ENCODE measurements at places on chromosomes 4 and X.

DNA sequence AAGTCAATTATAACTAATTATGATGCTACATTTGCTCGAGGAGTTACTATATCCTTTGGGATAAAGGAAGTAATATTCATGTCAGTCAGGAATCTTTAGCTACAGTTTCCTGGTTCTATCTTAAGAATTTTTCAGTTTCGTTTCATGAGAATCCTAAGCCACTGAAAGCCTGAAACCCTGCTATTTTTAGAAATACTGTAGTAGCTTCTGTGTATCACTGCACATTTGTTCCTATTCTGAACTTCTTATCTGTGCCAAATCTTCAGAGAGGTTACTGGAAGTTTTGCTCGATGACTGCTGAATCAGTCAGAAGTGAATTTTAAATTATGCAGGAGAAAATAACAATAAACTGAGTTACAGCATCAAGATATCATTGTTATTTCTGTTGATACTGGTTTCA lies 249.2 kb downstream of the TENM3 start:
- DNase-seq, result no peak

GRCh38 chr4:163400911-163401310 lies 57.2 kb downstream of the NPY5R start:
- no peak for DNase-seq

DNA sequence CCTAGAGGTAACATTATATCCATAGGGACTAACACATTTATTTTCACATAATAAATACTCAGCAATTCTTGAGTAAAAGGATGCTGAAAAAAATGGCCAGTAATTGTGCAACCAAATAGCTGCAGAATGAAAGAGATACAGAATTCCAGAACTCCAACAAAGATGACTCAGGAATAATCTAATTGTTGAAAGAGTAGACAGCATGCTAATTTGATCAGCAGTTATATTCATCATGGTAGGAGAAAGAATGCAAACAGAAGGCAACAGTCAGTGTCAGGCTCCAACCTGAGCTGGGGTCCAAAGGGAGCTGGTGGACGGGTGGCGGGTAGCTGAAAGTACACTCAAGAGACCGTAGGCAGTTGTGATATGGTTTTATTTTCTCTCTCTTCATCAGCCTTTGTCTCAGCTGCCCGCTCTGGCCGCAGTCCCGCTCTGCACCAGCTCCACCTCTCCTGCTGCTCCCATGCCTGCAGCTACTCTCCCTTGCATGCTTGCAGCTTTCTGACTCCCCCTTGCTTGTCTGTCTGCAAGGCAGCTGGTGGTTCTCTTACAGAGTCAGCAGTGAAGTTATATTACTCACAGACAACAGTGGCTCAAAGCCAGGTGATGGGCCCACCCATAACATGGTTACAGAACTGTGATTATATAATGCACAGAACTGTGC lies 1150.1 kb downstream of the STIM2 start:
- DNase-seq, result no peak

DNA sequence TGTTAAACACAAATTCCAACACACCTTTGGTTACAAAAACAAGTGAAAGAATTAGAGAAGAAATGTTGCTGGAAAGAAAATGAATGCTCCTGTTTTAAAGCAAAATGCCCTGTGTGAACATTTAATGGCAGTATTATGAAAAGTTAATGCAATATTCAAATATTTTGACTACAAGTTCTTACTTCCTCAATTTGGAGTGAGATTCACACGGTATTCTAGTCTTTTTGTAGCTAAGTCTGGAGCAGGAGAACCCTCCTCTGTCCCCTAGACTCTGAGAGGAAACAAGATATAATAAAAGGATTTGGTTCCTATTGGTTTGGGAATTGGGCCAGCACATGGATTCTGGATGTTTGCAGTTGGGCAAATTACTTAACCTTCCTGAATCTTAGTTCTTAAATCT lies 12.7 kb downstream of the MAD2L1 start:
- no peak for DNase-seq

- DNase-seq, result no peak
Measured at GRCh38 chr4:156290811-156291210, 337.1 kb upstream of the CTSO start.

DNA sequence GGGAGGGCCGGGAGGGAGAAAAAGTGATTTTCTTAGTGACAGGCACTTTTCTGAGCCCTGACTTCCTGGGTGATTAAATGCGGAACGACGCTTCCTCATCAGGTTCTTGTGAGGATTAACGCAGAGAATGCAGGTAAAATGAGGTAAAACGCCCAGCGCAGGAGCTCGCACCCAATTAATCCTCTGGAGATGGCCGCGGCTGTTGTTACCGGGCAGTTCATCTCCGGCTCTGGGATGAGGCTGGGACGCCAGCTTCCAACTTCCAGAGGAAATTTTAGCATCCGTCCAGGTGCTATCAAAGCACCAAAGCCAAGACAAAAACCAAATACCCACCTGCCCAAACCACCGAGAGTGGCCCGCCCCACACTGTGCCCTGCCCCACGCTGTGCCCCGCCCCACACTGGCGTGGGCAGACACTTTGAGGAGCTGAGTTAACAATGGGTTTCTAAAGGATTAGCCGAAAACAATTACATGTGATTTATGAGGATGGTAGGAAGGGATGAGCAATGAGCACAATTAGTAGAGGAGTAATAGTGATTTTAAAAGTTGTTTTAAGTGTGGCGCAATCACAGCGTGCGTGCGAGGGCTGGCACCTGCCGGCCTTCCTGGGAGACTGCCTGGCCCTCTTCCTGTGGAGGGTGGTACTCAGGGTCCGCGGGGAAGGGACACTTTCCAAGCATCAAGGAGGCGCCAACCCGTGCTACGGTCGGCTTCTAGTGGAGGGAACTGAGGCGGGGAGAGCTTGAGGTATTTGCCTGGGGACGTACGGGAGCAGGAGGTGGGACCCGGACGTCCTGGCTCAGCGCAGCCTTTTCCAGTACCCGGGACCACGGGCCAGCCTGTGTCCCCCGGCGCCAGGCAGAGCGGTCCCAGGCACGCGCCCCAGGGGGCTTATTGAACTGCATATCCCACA lies 41.6 kb upstream of the ADRA2C start:
- no peak for DNase-seq

- DNase-seq, result no peak
Measured at GRCh38 chr4:1172971-1173757, 781 bp upstream of the SPON2 start.

GRCh38 chr4:179664430-179665027 lies 2222.3 kb upstream of the AGA start:
- DNase-seq, result no peak
